ENCODE measurements at places on chromosomes 7 and 10.
A peak's percentile ranks its signal among the peaks of the same experiment; 100 is the strongest.

- no peak for DNase-seq
Measured at GRCh38 chr7:92925876-92926696, 89.7 kb upstream of the CDK6 start.

DNA sequence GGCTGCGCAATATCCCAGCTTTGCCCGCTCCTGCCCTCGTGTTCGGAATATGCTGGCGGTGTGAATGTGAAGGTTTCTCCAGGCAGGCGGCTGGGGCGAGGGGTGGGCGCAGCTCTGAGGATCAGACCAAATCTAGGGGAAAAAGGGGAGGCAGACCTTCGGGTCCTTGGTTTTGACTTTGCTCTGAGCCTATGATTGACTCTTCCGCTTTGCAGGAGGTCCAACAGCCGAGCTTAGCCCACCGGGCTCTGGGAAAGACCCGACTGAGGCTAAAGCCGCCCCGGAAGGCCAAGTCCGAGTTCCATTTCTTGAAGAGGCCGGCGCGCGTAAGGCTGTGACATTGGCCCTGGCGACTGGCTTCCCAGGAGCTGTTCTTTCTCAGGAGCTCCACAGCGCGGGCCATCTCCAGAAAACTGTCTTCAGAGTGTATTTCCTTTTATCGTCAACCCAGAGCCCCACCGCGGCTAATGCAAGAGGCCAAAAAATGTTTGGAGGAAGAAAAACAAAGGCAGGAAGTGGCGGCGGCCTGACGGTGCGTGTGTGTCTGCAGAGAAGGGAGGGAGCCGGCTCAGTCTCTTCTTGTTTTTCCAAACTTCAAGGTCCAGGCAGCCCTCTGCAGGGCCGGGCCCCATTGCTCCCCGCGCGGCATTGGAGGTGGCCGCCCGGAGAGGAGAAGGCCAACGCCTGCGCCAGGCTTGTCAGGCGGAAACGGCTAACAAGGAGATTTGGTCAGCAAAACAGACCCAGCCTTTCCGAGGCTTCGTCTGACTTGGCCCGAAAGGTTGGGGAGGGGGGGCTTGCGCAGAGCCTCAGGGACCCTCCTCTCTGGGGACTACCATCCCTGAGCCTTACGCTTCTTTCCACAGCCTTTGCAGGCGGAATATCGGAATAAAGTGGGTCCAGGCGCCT lies 3.6 kb upstream of the HOXA11 start:
- no peak for DNase-seq

DNA sequence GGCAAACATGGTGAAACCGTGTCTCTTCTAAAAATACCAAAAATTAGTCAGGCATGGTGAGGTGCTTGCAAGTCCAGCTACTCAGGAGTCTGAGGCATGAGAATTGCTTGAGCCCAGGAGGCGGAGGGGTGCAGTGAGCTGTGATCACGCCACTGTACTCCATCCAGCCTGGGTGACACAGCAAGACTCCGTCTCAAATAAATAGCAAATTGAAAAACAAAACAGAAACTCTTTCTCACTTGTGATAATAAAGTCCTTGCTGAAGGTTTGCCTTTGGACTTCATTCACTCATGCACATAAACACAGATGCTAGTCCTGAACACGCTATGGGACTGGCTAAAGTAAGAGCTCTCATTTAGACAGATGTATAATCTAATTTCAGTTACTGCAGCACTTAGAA lies 37.6 kb downstream of the ANK3 start:
- DNase-seq: no peak

GRCh38 chr7:139078399-139078798 lies 31.1 kb downstream of the ZC3HAV1 start:
- DNase-seq: no peak

- no peak for DNase-seq
Measured at GRCh38 chr7:130277763-130278643, 11.3 kb downstream of the CPA2 start.

- peak; percentile 24 for DNase-seq
Measured at GRCh38 chr10:96720422-96721206, at the start of gene PIK3AP1. Gene PIK3AP1 (minus strand): TSS chr10:96720514. CDS start chr10:96720394, 120 bp downstream.

- no peak for DNase-seq
Measured at GRCh38 chr10:66234872-66235271, 691.0 kb upstream of the LRRTM3 start.

DNA sequence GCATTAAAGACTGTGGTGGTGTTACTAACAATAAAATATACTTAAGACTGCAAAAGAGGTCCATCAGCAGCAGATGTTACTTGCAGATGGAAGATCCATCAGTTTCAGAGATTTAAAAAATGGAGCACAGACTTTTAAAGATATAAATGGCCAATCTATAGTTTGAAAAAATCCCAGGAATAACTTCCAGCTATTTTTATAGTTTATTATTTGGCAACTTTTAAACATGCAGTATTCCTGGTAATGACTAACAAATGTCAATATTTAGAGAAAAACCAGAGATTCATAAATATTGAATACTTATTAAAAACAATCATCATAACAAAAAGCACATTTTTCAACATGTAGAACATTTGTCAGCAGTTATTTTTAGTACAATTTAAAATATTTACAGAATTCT lies 30.7 kb downstream of the RTKN2 start:
- DNase-seq: no peak

- no peak for DNase-seq
Measured at GRCh38 chr7:94183289-94183749, 179.2 kb upstream of the BET1 start.

- no peak for DNase-seq
Measured at GRCh38 chr7:94561841-94562514, 52.4 kb downstream of the CASD1 start.

- no peak for DNase-seq
Measured at GRCh38 chr7:2403718-2404648, 572 bp downstream of the CHST12 start.

GRCh38 chr7:142248-142941 lies 50.0 kb upstream of the FAM20C start:
- DNase-seq: no peak

- no peak for DNase-seq
Measured at GRCh38 chr7:44767912-44768627, 19.4 kb downstream of the ZMIZ2 start.

GRCh38 chr10:97210543-97210960 lies 24.8 kb upstream of the SLIT1 start:
- peak; percentile 26 for DNase-seq

DNA sequence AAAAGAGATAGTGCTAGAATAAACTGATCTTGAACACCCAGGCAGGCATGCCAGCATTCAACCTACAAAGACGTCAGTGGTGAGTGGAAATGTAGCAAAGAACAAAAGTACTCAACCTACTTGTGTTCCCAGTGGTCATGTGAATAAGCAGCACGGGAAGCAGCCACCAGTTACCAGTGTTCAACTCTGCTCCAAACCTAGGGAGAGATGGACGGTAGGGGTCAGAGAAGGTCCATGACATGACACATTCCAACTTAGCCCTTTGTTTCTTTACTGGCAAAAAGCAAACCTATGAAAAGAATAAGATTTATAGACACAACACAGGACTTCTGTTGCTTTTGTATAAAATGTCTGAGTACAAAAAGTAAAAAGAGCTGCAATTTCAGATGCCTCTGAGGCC lies 511.4 kb downstream of the XPNPEP1 start:
- DNase-seq: no peak

GRCh38 chr7:37494926-37495325 lies 46.3 kb upstream of the ELMO1 start:
- no peak for DNase-seq

GRCh38 chr10:126126866-126127265 lies 230.5 kb downstream of the FANK1 start:
- DNase-seq: no peak

GRCh38 chr10:89555688-89556445 lies 20.5 kb upstream of the SLC16A12 start:
- DNase-seq: no peak

DNA sequence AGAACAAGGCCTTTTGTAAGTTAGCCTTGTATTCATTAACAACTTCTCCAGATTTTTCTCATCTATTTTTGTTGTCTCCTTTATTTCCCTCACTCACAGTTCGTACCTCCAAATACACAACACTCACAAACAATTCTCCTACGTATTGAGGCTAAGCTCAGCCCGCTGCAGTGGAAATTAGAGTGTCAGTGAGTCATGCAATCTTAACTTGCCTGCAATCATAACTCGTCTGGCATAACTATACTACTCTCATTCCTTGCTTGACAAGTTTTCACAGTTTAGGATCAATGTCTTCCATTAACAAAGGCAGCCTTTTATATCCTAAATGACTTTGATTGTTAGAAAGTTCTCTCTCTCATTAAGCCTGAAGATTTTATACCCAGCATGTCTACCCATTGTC lies 23.8 kb downstream of the TMEM196 start:
- no peak for DNase-seq

DNA sequence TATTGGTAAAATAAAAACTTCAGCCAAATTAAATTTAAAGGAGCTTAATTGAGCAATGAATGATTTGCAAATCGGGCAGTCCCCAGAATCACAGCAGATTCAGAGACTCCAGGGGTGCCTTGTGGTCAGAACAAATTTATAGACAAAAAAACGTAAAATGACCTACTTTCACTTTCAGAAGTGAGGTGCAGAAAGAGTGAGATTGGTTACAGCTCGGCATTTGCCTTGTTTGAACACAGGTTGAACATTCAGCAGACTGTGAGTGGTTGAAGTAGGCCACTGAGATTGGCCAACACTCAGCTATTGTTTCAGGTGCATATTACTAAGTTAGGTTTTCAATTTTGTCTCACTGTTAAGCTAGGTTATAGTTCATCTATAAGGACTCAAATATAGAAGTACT lies 153.4 kb downstream of the BICC1 start:
- no peak for DNase-seq

DNA sequence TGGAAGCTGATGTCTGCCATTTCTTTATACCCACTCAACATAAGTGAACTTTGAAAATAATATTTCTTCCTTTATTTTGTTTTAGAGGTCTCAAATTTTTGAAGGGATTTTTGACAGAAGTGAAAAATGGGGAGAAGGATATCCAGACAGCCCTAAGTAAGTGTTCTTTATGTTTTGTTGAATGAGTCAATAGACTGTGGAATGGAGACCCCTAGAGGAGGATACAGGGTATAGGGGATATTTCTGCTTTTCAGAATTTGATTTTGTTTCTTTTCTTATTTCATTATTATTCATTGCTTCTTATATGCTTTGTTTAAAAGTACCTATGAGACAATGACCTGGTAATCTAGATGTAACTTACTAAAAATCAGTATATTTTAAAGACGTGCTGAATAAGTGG lies 34.4 kb downstream of the PLEKHA8 start:
- DNase-seq: no peak

- no peak for DNase-seq
Measured at GRCh38 chr7:139699640-139700504, 77.9 kb downstream of the HIPK2 start.

DNA sequence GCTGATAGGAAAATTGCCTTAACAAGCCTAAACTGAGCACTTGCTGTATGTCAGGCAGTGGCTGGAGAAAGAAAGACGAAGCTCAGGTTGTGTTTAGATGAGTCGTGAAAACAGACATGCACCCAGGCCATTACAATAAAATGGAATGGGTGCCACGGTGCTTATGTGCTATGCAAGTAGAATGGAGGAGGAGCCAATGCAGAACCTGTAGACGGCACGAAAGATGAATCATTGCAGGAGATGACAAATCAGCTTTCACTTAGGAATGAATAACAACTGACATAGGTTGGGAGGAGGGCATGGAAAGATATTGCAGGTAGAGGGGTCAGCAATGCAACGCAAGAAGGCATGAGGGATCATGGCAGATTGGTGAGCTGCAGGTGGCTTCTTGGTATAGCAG lies 61.2 kb upstream of the ARHGAP21 start:
- no peak for DNase-seq

GRCh38 chr7:85565276-85565675 lies 378.4 kb upstream of the SEMA3D start:
- DNase-seq: no peak

- DNase-seq: no peak
Measured at GRCh38 chr7:114806590-114807162, 115.2 kb upstream of the MDFIC start.

GRCh38 chr7:30612658-30613265 lies 18.1 kb downstream of the GARS1 start:
- DNase-seq: no peak

- DNase-seq: no peak
Measured at GRCh38 chr7:70093205-70093904, 495.1 kb downstream of the AUTS2 start.

GRCh38 chr10:114403541-114404161 lies 651 bp downstream of the AFAP1L2 start:
- no peak for DNase-seq

DNA sequence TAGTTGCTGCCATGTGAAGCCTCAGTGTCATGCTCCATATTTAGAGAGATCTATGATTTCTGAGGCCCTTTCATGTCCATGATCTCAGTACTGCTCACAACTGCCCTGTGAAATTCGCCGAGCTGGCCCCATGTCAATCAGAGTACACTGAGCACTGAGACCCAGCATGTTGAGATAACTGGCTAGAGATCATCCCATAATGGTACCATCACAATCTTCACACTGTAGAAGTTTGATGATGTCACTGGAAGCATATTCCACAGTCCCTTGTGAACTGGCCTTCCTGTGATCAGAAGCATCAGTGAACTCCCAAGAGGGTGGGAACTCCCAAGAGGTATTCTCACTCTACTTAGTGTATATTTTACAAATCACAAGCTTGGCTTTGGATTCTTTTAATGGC lies 116.0 kb downstream of the EGFR start:
- no peak for DNase-seq

GRCh38 chr7:55199418-55199817 lies 165.7 kb upstream of the LANCL2 start:
- DNase-seq: no peak

DNA sequence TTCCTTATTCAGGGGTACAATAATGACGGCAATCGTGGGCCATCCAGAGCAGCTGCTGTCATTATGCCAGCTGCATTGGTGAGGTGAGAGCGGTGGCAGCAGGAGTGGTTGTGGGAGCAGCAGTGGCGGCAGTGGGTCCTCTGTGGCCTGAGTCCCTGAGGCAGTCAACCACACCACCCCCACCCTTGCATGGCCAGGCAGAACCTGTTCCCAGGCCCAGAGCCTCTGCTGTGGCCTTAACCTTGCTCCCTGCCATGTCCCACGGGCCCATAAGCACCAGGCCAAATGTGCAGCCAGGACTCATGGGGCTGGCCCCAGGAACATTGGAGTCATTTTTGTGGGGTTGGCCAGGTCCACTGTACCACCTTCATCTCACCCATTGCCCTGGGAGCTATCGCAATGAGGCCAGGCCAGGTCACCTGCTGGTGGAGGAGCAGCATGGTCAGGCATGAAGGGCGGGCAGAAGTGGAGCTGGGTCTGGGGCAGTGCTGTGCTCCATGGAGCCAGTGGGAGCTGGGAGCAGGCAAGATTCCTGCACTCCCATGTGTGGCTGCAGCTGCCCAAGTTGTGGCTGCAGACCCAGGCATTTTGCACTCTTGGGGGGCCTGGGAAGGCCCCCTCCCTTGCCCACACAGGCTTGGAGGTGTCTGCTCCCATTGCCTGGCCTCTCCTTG lies 213.5 kb downstream of the GPR158 start:
- DNase-seq: no peak
